H4 (cell line): ENCODE measurements at places on chromosomes 12 and 14. TPM values are rescaled to one million over a fixed set of nuclear protein-coding genes. Genes with fewer than 3 reads are reported as not detected.

Gene ZC3H14
- total RNA-seq, result 56.8 and 68.6 TPM in 2 replicates

Gene FKBP11
- total RNA-seq, result 12.1 and 14.2 TPM in 2 replicates

Gene BORCS5
- total RNA-seq, result 8.1 and 9.8 TPM in 2 replicates

Gene BMAL2
- total RNA-seq, result 10.7 and 14.7 TPM in 2 replicates

GRCh38 chr14:32481707-32482106, 152.6 kb downstream of the AKAP6 start:
- no peak for DNase-seq

- DNase-seq, result no peak
These were observed 13.5 kb downstream of the TBX3 start for GRCh38 chr12:114670291-114670980.

- no peak for DNase-seq
These were observed 59.5 kb downstream of the ITPR2 start for GRCh38 chr12:26773313-26774104.

GRCh38 chr12:50799908-50800307, 36.0 kb downstream of the ATF1 start:
- DNase-seq, result no peak

GRCh38 chr12:54463034-54463433, 10.4 kb downstream of the GTSF1 start:
- peak; percentile 23 for DNase-seq

GRCh38 chr14:101590616-101591015, 29.3 kb downstream of the DIO3 start:
- no peak for DNase-seq

GRCh38 chr12:99759444-99759843, 111.9 kb downstream of the GARIN6 start:
- DNase-seq, result no peak

GRCh38 chr12:121214855-121215745, 5.2 kb downstream of the P2RX4 start:
- peak; percentile 82 for DNase-seq

- peak; percentile 68 for DNase-seq
These were observed 258.1 kb downstream of the EGLN3 start for GRCh38 chr14:33692762-33693161.

GRCh38 chr14:79997509-79998208, 213.6 kb downstream of the DIO2 start:
- no peak for DNase-seq

GRCh38 chr12:54390668-54391551, 6.4 kb upstream of the ZNF385A start:
- no peak for DNase-seq

DNA sequence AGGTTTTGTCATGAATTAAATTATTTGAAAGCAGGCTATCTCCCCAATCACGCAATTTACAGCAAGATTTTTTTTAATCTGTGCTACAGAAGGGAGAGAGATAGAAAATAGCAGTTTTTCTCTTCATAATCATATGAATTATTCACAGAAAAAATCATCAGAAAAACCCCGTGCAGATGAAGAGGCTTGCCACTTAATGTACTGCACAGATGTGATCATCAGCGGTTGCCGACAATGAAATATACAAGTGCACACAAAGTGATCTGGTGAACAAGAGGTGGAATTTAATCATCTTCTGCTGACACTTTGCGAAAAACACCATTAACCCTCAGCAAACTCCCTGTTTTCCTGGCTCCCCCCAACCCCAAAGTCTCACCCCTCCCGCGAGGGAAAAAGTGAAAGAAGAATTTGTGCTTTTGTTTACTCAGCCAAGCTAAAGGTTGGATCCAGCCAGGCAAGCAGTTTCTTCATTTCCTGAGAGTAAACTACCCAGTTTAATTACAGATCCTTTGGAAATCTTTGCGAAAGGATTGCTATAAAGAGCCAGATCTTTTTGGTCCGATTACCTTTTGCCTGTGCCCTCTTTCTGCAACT, 3.1 kb upstream of the LMO3 start:
- DNase-seq, result no peak
